ENCODE measurements at places on chromosomes 7 and 10.

- no peak for DNase-seq
Measured at GRCh38 chr10:35140126-35140525, 13.5 kb downstream of the CREM start.

GRCh38 chr10:36393801-36394200 is 731.6 kb upstream of the ANKRD30A start:
- DNase-seq, result no peak

GRCh38 chr10:32377458-32378259 is 30.7 kb upstream of the EPC1 start:
- no peak for DNase-seq

- no peak for DNase-seq
Measured at GRCh38 chr10:30817541-30817940, 188.0 kb upstream of the LYZL2 start.

GRCh38 chr7:116876664-116877442 is 14.5 kb downstream of the CAPZA2 start:
- DNase-seq, result no peak

GRCh38 chr7:156026603-156027002 is 214.3 kb upstream of the SHH start:
- DNase-seq, result no peak

DNA sequence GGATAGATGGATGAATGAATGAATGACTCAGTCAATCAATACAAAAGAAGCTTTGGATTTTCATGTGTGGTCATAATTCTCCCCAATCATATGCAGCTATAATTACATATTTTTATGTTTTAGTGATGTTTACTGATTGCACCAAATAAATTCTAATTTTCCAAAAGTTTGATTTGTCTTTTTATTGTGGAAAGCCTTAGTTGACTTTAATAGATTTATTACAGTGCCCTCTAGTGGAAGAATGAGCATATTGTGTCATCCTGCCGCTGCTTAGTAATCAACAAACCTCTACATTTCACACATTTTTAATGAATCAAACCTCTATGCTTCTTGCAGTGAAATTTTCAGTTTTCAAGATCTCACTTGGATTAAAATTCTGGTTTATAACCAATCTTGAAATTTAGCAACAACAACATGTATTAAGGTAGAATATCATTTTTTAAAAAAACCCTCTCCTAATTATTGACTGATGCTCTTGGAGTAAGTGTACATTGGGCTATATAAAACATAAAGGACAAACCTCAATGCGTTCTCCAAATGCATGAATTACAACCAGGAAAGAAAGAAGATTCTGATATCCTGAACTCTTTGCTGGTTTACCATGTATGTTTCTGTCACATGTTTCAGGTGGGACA is 55.6 kb upstream of the PNLIP start:
- DNase-seq, result no peak

- DNase-seq, result no peak
Measured at GRCh38 chr10:132677473-132678227, 108.3 kb downstream of the NKX6-2 start.

DNA sequence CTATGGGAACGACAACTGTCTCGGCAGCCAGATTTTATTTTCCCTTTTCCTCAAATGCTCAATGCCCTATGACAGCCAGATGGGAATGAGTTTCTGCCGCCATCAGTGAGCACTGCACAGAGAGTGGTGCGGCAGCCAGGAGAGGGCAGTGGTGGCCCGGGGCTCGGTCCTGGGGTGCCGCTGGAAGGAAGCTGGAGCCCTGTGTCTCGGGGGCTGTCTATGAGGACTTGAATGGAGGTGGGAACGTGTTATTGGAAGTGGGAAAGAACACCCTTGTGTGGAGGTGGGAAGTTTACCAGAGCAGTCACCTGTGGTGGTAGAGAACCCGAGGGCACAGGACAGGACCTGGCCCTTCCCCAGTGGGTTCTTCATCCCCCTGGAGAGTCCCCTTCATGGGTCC is 35.8 kb downstream of the JAKMIP3 start:
- no peak for DNase-seq

DNA sequence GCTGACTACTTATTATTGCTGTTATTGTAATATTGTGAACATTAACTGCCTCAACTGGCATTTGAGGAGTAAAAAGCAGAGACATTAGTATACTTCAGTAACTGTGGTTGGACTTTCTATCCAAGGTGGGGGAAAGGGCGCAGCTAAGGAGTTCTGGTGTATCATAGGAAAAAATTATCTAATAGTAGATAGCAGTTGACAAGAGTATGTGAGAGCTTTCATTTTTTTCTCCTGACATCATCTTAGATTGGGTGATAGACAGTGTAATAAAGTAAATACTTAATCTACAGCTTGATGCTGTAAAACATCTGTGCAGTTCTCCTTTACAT is 68.9 kb downstream of the PHTF2 start:
- DNase-seq, result no peak

DNA sequence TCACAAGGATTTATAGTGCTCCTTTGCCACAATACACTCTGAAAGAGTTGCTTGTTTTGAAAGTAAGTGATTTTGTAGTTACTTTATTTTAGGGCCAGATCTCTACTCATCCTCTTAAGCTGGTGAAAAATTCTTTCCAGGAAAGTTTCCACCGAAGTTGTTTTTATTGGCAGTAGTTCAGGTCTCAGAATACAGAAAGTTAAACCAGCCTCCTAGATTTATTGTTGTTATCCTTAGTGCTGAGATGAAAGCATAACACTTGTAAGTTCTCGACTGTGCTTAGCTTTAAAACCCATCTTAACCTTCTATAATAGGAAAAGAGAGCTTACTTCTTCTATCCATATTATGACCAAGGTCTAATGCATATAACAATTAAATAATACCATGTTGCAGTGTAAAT is 5.5 kb downstream of the AP3M1 start:
- DNase-seq, result no peak

GRCh38 chr10:101841826-101842225 is 1.8 kb downstream of the KCNIP2 start:
- no peak for DNase-seq

GRCh38 chr7:117047496-117047895 is 94.2 kb downstream of the ST7 start:
- DNase-seq, result no peak

- DNase-seq, result no peak
Measured at GRCh38 chr7:133431134-133431724, 178.4 kb downstream of the EXOC4 start.

- DNase-seq, result no peak
Measured at GRCh38 chr10:79098596-79099015, 29.8 kb downstream of the ZMIZ1 start.

GRCh38 chr10:111458256-111458655 is 381.4 kb downstream of the ADRA2A start:
- no peak for DNase-seq

- DNase-seq, result no peak
Measured at GRCh38 chr10:29600067-29600466, 34.7 kb downstream of the SVIL start.

- no peak for DNase-seq
Measured at GRCh38 chr10:130428936-130429335, 292.7 kb downstream of the GLRX3 start.

- no peak for DNase-seq
Measured at GRCh38 chr10:71584461-71584860, 135.1 kb downstream of the C10orf105 start.

DNA sequence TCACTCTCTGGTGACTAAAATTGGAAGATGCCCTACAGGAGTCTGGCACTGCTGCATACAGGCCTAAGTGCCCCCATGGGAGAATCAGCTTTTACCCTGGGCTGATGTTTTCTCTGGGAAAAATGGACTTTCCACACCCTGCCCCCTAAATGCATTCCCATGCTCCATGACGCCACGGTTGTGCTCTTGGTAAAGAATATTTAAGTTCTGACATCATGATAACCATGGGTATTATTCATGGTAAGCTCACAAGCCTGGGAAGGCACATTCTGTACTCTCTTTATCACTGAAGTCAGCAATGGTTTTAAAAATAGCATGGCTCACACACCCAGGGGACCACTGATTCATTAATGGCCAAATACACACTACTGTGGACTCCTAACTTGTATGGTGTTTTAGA is 43.4 kb downstream of the HIPK2 start:
- no peak for DNase-seq

- DNase-seq, result no peak
Measured at GRCh38 chr10:60937784-60938654, 6.0 kb downstream of the RHOBTB1 start.

GRCh38 chr10:103490986-103491314 is 2.6 kb upstream of the NEURL1 start:
- DNase-seq, result no peak

- no peak for DNase-seq
Measured at GRCh38 chr10:28880683-28880950, 203.3 kb downstream of the BAMBI start.

GRCh38 chr10:22932626-22933370 is 4.9 kb downstream of the ARMC3 start:
- no peak for DNase-seq

- DNase-seq, result no peak
Measured at GRCh38 chr10:46096909-46097575, 51.0 kb upstream of the MSMB start.

- no peak for DNase-seq
Measured at GRCh38 chr7:28749638-28750037, 208.5 kb downstream of the TRIL start.

DNA sequence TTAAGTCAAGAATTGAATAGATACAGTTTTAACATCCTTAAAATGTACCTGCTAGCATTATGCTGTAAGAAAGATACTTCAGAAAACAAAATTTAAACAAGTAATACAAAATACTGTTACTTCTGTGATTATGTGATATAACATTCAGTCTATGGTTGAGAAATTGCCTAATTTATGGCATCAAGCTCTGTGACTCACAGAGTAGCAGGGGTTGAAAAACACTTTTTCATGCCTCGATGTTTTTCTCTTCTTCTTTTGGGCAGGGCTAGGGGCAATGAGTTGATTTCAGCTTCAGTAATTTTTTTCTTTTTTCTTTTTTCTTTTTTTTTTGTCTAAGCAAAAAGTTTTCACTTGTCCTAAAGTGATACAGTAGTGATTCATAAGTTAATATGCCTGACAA is 209.2 kb downstream of the MBL2 start:
- no peak for DNase-seq

- no peak for DNase-seq
Measured at GRCh38 chr7:125857606-125858005, 928.0 kb upstream of the POT1 start.

- DNase-seq, result no peak
Measured at GRCh38 chr10:61284222-61284890, 168.8 kb downstream of the TMEM26 start.

DNA sequence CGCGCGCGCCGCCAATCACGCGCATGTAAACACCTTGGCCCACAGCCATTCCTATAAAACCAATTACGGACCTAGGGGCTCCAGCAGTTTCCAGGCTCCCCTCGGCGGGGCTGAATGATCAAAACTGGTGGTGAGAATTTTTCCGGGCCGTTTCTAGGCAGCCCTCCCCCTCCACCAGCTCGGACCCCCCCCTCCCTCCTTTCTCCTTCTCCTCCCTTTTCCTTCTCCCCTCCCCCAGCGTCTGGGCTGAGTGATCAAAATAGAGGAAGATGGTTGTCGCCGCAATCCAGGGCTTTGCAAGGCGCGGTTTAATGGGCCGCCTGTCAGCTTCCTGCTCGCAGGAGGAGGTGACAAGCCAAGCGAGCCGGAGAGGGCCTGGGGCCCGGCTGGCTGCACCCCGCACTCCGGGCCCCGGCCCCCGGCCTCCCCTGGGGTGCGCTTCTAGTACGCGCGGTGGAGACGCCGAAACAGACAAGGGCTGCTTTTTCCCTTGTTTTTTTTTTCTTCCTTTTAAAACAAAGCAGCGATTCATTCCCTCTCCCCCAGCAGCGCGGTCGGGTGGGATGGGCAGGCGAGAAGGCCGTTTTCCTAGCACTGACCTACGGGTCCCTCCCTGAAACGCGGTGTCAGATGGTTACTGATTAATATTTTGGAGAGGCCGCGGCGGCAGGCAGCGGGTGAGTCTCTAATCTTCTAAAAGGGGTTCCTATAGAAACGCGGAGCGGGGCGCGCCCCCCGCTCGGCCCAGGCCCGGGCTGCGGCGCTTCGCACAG is 528 bp upstream of the TNRC18 start:
- DNase-seq, result peak; percentile 86

DNA sequence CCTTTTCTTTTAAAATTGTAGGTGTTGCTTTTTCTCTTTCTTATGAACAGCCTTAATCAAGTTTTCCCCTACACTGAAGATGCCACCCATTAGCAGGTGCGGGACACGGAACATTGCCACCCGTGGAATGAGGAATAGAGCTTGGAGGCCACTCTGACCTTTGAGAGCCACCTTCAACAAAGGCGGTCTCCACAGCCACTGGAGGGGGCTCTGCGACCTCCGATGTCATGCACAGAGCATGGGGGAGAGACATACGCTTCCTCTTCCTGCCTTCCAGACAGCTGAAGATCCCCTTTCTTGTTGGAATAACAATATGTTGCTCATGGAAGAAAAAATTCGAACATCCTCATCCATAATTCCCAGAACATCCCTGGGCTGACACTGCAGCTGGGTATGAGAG is 39.1 kb downstream of the ADARB2 start:
- no peak for DNase-seq

DNA sequence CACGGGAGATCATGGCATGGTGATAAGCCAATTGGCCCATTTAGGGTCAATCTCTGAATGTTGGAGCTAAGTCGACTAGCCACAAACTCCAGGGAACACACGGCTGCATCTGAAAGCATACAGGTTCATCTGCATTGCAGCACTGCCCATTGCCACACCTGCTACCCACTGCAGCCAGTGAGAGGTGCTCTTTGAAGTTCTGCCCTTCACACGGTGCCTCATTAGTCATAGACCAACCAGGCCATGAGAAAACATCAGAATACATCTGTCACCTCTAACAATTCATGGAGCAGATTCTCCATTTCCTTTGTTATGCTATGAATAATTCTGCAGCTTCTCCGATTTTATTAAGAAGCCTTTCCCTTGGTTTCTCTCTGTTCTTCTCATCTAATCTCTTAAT is 65.7 kb upstream of the FAM204A start:
- no peak for DNase-seq

GRCh38 chr10:132691711-132692153 is 94.2 kb downstream of the NKX6-2 start:
- no peak for DNase-seq

DNA sequence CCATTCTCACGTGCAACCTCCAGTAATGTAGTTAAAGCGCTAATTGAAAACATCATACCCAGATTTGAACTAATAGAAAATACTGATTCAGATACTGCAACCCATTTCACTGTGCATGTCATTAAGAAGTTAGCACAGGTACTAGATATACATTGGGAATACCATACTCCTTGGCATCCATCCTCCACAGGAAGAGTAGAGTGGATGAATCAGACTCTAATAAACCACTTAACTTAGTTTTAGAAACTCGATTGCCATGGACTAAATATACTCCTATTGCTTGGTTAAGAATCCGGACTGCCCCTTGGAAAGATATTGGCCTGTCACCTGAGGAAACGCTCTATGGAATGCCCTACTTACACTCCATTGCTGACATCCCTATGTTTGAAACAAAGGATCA is 9.5 kb downstream of the AKR1B15 start:
- no peak for DNase-seq

- no peak for DNase-seq
Measured at GRCh38 chr7:152674860-152675758, 832 bp downstream of the XRCC2 start.
